ENCODE measurements at places on chromosomes 12 and 14.

DNA sequence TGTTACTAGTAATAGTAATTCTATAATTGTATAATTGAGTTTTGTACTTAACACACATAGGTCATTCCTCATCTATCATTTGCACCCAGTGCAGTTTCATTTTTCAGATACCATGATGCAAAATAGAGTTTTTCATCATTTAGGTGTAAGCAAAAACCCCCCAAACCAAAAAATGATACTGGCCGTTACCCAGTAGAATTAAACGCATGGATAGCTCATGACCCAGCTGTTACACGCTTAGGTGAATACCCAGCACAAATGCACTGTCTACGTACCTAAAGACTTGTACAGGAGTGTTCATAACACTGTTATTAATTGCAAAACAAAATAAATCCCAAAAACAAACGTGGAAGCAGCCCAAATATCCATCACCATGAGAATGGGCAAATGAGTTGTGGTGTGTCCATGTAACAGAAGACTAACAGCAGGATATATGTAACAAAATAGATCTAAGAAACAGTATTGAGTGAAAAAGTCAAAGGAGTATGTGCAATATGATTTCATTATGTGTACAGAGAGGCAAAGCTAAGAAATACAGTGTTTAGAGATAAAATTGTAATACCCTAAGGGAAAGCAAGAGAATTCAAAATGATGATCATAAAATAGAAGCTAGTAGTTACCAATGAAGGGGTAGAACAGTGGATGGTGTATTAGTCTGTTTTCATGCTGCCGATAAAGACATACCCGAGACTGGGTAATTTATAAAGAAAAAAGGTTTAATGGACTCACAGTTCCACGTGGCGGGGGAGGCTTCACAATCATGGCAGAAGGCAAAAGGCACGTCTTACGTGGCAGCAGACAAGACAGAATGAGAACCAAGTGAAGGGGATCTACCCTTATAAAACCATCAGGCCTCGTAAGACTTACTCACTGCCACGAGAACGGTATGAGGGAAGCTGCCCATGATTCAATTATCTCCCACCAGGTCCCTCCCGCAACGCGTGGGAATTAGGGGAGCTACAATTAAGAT lies 49.8 kb downstream of the EID3 start:
- H3K27me3 ChIP-seq, result no peaks in the 10 kb centered on the region
- H3K27ac ChIP-seq, result no peak overlapping the region
- no peak overlapping the region for H3K4me3 ChIP-seq

DNA sequence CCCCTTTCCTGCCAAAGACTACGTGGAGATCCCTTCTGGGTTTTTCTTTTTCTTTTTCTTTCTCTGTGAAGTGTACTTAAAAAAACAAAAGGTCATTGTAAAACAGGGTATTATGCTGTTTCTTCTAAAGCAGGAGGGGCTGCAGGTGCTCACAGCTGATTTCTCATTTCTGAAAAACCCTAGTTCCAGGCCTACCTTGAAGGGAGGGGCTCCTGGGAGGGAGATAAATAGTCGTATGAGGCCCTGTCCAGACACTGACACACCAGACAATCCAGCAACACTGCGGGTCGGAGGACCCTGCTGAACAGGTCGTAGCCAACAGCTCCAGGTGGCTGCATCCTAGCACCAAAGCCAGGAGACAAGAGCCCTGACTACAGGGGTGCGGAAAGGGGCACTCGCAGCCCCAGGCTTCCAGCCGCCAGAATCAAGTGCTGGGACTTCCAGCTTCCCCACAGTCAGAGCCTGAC lies 41.1 kb downstream of the PSMA6 start:
- H3K27me3 ChIP-seq, result no peaks in the 10 kb centered on the region
- peaks cover 15% of the 10 kb centered on the region for H3K4me1 ChIP-seq
- no peaks in the 10 kb centered on the region for H3K36me3 ChIP-seq
- DNase-seq, result no peak
- H3K27ac ChIP-seq, result peak overlapping the region; percentile 45

- H3K27me3 ChIP-seq, result peaks cover 4% of the 10 kb centered on the region
- peaks cover 3% of the 10 kb centered on the region for H3K4me1 ChIP-seq
- no peak overlapping the region for H3K4me3 ChIP-seq
- no peak for DNase-seq
- no peaks in the 10 kb centered on the region for H3K36me3 ChIP-seq
- no peak overlapping the region for H3K27ac ChIP-seq
Measured at GRCh38 chr12:128864516-128865186, 11.4 kb downstream of the GLT1D1 start.

- peaks cover 18% of the 10 kb centered on the region for H3K4me1 ChIP-seq
- H3K27ac ChIP-seq, result peak overlapping the region; percentile 65
- DNase-seq, result no peak
Measured at GRCh38 chr14:66650491-66650911, 142.6 kb downstream of the GPHN start.

- no peak overlapping the region for H3K4me3 ChIP-seq
- no peak overlapping the region for H3K27ac ChIP-seq
- no peaks in the 10 kb centered on the region for H3K36me3 ChIP-seq
- H3K27me3 ChIP-seq, result peaks cover 4% of the 10 kb centered on the region
Measured at GRCh38 chr14:49461529-49462401, 124.4 kb downstream of the RPS29 start.

DNA sequence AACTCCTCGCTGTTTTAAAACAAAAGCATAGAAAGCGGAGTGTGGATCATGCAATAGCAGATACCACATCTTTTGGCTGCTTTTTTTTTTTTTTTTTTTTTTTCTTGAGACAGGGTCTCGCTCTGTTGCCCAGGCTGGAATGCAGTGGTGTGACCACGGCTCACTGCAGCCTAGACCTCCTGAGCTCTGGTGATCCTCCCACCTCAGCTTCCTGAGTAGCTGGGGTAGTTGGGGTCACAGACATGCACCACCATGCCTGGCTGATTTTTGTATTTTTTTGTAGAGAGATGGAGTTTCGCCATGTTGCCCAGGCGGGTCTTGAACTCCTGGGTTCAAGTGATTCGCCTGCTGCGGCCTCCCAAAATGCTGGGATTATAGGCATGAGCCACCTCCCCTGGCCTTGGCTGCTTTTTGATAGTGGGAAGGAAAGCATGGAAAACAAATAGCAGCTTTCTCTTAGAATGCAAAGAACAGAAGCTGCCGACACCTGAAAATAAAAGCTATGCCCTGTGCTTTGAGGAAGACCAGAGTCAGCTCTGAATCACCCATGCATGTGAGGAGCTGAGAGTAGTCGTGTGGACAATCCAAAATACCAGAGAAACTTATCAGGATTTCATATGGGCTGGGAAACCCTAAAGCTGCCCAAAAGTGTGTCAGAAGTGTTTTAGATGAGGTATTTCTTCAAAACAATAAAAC lies 3.6 kb upstream of the ELK3 start:
- H3K27me3 ChIP-seq, result no peaks in the 10 kb centered on the region
- H3K36me3 ChIP-seq, result peaks cover 2% of the 10 kb centered on the region
- peak overlapping the region; percentile 85 for H3K27ac ChIP-seq
- H3K4me1 ChIP-seq, result peaks cover 38% of the 10 kb centered on the region
- H3K4me3 ChIP-seq, result peak overlapping the region; percentile 76

GRCh38 chr12:77019920-77020319 lies 45.4 kb downstream of the E2F7 start:
- no peak overlapping the region for H3K4me3 ChIP-seq
- H3K27me3 ChIP-seq, result no peaks in the 10 kb centered on the region
- no peak overlapping the region for H3K27ac ChIP-seq
- DNase-seq, result no peak
- no peaks in the 10 kb centered on the region for H3K4me1 ChIP-seq

Measured in memory B cell (primary cell).